ENCODE measurements at places on chromosomes 4 and X.

- no peak for DNase-seq
Observed at GRCh38 chr4:41575207-41575606, 37.2 kb downstream of the LIMCH1 start.

DNA sequence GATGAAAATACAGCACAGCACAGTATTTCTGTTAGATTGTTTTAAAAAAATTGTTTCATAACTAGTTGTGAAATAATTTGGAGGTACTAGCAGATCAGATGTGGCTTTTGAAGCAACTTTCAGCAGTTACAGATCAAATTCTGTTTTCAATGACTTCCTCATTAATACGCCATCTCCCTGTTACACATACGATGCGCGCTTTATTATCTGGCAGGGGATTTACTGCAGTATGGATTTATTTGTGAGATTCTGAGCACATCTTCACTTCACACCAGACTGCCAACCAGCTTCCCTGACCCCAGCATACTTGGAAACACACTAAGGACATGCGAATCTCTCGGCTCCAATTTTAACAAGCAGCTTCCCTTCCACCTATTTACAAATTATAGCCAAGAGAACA lies 235.5 kb upstream of the DIAPH2 start:
- DNase-seq = no peak

- no peak for DNase-seq
Observed at GRCh38 chr4:145298885-145299284, 118.5 kb upstream of the OTUD4 start.

GRCh38 chr4:82447886-82448285 lies 17.5 kb downstream of the ENOPH1 start:
- no peak for DNase-seq
